ENCODE measurements at places on chromosomes 4 and X. TPM values are rescaled to one million over a fixed set of nuclear protein-coding genes. Genes with fewer than 3 reads are reported as not detected.

- DNase-seq, result peak; percentile 8
Observed at GRCh38 chrX:10831716-10832502, 211.5 kb upstream of the MID1 start.

DNA sequence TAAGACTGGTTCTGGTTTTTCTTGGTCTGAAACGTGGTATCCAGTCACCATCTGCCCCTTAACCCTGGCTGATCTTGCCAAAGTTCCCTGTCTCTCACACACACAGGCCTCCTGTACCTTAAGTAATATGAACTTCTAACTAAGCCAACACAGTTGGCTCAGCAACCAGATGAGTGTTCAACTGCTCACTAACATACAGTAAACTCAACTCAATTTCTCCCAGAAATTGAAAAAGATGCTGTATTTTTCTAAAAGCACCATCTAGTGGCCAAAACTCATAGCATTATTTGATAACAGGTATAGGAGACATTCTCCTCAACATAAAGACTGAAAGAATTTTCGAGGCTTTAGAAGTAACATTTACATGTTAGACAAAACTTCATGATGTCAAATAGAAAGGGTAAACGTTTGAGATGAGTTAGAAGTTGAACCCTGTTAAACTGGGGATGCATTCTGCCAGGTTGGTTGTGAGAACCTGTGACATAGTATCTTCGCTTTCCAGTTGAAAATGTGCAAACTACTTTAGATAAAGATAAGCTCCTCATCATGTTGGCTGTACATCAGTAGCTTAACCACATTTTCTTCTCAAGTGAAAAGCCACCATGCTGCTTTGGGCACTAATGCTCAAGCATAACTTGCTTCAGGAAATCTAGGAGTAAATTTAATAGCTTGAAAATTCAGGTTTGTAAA, 31.2 kb downstream of the CCNI start:
- no peak for DNase-seq

Gene FAM47E
- total RNA-seq, result 0.57 TPM

- no peak for DNase-seq
Observed at GRCh38 chr4:181951265-181951664, 291.9 kb upstream of the TENM3 start.

DNA sequence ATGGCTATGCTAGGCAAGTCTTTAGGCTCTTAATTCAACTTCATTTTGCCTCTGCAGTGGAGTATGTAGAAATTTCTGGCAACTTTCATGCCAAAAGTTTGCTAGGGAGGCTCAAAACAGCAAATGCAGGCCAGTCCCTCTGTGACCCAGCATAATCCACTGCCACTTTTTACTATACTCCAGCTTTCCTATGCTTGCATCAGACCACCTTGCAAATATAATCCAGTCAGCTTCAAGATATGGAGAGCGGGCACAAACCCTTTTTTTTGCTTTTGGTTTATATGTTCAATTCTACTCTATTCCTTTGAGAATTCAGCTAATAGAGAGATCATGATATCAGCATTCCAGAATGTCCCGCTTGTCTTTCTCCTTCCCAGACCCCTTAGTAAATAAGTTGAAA, 192.0 kb upstream of the PABPC4L start:
- DNase-seq, result no peak

DNA sequence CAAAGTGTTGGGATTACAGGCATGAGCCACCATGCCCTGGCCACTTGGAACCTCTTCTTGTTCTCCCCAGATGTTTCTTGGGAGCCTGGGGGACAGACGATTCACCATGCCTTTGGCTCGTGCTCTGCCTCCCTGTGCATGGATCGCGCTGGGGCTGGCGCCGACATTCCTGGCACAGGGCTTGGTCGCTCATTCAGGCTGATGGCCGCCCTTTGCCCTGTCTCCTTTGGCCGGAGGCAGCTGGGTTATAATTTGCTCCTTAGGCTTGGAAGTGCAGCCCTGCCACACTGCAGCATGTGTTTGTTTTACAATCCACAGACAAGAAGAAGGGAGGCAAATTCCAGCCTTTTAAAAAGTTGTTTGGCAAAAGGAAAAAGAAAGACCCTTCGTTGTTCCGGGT, 115.3 kb downstream of the AASDH start:
- no peak for DNase-seq

DNA sequence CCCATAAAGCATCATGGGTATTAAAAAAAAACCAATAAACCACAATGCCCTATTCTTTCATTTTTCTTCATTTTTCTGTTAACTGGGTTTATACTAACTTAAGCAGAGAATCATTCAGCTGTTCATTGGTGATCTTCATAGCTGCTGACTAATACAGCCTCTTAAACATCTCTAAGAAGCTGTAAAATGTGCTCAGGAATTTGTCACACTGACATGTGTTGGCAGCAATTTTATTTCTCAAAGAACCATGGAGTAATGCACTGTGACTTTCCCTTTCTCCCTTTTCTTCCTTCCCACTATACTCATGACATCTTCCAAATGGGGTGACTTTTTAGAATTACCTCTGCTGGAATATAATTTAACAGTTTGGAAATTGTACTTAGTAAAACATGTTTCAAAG, 315.4 kb downstream of the ANTXR2 start:
- no peak for DNase-seq

DNA sequence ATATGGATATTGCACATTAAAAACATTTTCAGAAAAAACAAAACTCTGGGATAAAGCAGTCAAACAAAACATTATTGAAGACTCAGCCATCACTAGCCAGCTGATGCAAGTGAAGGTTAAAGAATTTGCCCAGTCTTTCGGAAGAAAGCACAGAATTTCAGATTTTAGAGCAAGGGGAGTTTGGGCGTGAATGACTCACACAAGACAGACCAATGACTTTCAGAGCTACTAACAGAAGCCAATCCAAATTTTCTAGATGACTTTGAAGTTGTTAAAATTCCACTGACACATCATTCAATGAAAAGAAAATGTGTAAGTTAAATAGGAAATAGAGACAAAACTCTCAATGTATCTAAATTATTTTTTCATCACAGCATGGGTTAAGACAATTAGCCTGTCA, 4.0 kb downstream of the MRFAP1L1 start:
- DNase-seq, result no peak

DNA sequence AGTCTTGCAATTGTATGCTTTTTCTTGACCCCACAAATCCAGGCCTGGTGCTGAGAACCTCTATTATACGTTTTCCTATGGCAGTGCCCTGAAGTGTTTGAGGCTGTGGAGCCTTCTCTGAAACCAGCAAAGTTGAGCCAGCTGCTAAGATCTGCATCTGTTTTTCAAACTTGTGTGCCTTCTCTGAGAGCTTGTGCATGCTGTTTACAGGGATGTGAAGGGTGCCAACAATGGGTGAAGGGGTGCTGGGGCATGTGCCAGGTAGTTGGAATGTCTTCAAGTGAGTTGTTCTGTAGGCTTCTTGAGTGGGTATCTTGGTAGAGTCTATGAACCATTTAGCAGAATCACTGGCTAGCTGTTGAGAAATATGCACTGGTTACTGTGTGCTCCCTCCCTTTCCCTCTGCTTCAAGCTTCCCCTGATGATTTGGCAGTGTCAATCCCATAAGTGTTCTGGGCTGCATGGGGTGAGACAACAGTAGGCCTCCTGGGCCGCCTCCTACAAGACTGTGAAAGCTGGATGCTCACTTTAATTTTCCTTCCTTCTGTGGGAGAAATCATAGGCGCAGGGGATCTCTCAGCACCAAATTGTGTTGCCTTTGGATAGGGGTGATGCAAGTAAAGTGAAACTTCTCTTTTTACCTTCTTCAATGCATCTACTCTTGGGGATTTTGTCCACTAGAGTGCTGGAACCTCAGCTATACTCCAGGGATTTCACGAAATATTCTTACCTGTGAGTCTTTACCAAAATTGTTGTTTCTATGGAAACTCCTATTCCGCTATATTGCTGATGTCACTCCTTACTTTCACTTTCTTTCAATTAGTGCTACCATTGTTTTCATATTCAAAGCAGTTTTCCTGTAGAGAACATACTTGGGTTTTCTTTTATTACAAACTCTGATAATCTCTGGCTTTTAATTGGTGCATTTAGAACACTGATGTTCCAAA, 30.0 kb downstream of the ITM2A start:
- no peak for DNase-seq

Gene NCAPG
- total RNA-seq, result 26.9 TPM

Gene CLGN
- total RNA-seq, result 2.1 TPM

DNA sequence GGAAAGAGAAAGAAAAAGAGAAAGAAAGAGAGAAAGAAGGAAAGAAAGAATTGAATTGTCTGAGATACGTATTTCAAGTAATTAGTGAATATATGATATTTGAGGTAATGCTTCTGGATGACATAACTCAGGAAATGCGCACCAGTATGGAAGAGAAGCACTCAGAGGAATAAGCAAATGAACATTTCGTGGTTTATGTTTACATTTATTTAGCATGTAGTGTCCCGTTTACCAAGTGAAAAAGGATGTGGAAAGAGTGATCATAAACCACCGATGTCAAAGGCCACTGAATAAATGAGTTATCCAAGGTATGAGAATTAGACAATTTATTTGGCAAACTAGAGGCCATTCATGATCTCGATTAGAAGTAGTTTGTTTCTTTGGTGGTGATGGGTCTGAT, 200.4 kb downstream of the ARAP2 start:
- DNase-seq, result no peak

DNA sequence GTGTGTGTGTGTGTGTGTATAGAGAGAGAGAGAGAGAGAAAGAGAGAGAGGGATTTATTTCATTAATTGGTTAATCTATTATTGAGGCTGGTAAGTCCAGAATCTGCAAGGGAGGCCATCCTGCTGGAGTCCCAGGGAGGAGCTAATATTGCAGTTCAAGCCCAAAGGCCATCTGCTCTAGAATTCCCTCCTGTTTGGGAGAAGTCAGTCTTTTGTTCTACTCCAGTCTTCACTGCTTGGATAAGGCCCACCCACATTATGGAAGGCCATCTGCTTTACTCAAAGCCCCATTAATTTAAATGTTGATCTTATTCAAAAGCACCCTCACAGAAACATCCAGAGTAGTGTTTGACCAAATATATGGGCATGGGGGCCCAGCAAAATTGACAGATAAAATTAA, 317.5 kb upstream of the RASGEF1B start:
- DNase-seq, result no peak

DNA sequence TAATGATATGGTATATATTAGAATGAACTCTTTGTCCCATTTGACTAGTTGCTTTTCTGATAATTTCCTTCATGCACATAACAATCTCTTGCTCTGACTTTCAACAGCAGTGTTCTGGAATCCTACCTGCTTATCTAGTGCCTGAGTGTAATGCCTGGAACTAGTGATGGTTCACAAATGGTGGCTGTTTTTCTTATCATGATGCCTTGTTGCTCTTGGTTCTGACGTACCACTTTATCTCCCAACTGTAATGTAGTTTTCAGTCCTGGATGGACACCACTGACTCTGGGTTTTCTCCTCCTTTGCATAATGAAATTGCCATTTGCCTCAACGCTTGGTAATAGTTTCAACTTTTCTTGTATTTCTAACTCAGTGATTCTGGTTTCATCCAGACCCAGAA, 25.5 kb upstream of the LUZP4 start:
- no peak for DNase-seq

GRCh38 chrX:97401154-97401553, 517.4 kb downstream of the RPA4 start:
- DNase-seq, result no peak

GRCh38 chrX:131277543-131278136, 11.5 kb downstream of the IGSF1 start:
- no peak for DNase-seq

- no peak for DNase-seq
Observed at GRCh38 chr4:176286728-176287127, 17.7 kb upstream of the ASB5 start.

Gene SERPINA7
- total RNA-seq, result not detected

Gene HERC6
- 53.3 TPM for total RNA-seq

DNA sequence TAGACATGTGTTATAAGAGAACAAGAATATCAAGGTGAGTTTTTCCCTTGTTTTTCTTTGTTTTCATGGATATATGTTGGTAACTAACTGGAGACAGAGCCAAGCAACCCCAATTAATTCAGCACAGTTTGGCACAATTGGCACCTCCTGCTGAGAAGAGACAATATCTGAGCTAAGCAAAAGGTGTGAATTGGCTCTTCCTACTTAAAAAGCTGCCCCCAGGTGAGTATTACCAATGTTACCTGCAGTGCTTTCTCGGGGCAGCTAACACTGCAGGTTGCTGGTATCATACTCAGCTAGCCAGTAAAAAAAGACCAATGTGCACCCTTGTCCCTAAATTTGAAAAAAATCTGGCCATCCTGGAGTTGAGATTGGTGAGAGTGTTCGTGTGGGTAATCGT, 871.2 kb upstream of the TENM3 start:
- no peak for DNase-seq

- DNase-seq, result no peak
Observed at GRCh38 chr4:93843772-93844171, 15.2 kb downstream of the ATOH1 start.

Gene CHRDL1
- total RNA-seq, result not detected

DNA sequence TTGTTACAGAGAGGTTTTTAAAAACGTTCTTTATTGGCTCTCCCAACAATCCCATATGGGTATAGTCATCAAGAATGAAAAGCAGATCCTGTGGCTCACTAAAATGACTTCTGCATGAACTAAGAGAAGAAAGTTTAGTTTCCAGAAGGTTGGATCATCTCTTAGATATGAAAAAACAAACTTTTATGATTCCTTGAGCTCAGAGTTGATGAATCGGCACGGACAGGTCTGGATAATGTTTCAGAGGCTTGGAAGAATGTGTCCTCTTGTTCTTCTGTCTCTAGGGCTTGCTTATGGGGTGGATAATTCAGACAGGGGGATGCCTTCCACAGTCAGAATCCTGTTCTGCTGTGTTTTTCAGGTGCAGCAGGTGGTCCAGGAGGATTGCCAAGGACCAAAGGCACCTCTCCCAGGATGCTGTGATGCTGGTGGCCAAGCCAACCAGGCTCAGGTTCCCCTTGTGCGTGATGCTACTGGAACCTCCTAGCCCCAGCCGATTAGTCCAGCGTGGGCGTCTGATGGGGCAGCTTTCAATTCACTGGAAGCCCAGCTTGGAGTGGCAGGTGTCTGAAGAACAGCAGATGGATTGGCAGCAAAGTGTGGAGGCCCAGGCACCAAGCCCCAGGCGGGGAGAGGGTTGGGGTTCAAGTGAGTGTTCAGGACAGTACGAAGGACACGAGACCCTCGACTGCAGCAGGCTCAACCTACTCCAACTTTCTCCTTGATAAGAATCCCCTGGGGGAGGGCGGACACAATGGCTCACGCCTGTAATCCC, 30.3 kb downstream of the CCKAR start:
- no peak for DNase-seq

Measured in Calu3 (cell line).